NCI-H1105 treated with DMSO at 0.1 percent for 48 hours (cell line): ENCODE measurements at places on chromosomes 6 and 20.

- no peak for DNase-seq
These were observed 125.2 kb downstream of the KIF6 start for GRCh38 chr6:39599973-39600372.

DNA sequence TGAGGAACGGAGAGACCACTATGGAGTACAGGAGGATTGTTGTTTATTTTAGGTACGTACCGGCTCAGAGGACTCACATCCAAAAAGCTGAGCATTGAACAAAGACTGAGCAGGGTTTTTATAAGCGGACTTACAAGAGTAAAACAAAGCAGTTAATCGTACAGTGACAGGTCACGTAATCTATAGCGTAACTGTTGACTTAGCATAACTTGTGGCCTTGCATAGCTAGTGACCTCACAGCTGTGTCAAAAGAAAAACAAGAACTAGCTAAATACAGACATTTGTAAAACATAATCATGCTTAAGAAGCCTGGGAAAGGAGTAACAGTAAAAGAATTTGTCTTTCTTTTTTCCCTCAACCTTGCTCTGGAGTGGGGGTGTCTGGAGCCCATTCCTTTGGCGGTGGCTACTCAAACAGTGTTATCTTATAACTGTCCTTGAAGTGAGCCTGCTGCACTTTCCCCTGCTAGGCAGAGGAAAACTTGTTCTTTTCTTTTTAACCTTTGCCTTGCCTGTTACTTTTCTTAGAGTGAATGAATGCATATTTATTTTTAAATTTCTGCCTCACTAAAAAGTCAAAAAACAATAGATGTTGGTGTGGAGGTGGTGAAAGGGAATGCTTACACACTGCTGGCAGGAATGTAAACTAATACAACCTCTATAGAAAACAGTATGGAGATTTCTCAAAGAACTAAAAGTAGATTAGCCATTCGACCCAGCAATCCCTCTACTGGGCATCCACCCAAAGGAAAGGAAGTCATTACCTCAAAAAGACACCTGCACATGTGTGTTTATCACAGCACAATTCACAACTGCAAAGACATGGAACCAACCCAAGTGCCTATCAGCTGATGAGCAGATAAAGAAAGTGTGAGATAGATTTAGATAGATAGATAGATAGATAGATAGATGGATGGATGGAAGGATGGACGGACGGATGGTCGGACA, 109.0 kb downstream of the TAF4 start:
- peak; percentile 3 for DNase-seq

- DNase-seq, result no peak
These were observed 123.6 kb downstream of the CDC5L start for GRCh38 chr6:44511126-44511525.

DNA sequence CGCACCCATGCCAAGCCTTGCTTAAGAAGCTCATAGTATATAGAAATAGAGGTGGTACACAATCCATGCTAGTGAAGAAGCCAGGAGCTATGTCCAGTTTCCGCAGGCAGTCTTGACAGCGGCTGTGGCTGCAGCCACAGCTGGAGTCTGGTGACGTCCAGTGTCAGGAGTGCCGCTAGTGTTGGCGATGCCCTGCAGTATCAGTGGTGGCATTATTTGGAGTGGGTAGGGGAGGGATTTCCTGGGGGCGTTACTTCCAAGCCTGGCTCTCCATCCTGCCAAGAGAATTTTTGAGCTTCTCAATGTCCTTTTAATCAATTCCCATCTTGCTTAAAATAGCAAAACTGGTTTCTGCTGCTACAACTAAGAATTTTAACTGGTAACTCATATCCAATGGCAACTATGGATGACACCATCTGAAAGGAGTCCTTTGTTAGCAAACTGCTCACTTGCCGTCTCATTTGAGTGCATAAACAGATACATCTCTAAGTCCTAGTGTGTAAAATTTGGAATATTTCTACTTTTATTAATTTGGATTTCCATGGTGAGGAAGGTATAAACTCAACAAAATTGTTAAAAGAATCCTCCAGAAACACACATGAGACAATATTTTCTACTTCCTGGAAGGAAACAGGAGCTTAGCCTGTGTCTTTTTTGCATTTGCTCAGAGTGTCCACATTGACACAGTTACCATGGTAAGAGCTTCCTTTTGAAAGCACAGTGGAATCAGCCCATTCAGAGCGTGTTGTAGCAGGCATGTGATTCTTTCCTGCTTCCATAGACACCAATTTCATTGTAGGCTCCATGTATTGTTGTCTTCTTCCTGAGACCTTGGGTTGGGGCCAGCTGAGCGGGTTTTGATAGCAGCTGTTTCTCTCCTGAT, 44.6 kb upstream of the PXDC1 start:
- DNase-seq, result peak; percentile 54

DNA sequence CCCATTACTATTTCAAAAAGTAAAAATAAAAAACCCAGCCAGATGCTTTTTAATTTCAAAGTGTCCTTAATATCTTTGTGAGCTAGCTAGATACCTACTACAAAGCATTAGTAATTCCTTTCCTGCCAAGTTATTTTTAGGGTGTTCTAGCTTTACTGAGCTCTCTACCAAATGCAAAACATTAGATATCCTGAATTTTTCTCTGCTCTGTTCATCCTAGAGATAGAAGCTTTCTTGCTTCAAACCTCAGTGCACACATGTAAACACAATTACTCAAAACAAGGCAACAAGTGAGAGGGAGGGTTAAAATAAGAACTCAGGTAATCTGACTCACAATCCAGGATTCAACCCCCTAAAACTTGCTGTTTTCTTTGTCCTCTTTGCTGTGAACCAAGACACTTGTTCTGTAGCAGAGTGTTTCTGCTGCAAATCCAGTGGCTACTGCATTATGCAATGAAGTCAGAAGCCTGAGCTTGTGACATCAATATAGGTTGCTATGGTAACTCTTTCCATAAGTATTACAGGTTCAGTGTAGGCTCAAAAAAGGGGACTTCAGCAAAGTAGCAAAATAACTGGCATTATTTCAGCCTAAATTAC, 72.6 kb upstream of the STXBP5 start:
- no peak for DNase-seq
